ENCODE measurements at places on chromosomes 7 and 10.

GRCh38 chr10:21675157-21675796, 141.2 kb downstream of the MLLT10 start:
- DNase-seq, result no peak

DNA sequence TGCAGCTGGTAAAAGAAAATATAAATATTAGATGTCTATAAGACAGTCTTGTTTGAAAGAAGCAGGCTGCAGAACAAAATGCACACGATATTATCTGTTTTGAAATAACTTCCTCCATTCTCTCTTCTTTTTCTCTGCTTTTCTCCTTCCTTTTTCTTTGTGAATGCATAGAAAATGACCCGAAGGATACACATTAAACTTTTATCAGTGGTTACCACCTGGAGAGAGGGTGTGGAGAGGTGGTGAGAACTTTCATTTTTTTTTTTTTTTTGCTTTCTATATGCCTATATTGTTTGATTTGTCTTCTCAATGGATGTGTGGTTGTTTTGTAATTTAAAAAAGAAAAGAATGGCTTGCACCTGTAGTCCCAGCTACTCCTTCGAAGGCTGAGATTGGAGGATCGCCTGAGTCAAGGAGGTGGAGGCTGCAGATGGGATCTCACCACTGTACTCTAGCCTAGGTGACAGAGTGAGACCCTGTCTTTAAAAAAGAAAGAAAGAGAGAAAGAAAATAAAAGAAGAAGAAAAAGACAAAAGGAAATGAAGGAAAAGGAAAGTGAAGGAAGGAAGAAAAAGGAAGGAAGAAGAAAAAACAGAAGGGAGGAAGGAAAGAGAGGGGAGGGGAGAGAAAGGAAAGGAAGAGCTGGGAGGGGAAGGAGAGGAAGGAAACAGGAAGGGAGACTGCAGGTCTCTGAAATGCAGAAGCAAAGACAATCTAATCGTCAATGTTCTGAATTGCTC, 64.4 kb downstream of the SAMD9 start:
- DNase-seq, result no peak

- no peak for DNase-seq
Measured at GRCh38 chr10:16648366-16648765, 126.7 kb upstream of the C1QL3 start.

- DNase-seq, result no peak
Measured at GRCh38 chr7:3005257-3005656, 38.4 kb downstream of the CARD11 start.

DNA sequence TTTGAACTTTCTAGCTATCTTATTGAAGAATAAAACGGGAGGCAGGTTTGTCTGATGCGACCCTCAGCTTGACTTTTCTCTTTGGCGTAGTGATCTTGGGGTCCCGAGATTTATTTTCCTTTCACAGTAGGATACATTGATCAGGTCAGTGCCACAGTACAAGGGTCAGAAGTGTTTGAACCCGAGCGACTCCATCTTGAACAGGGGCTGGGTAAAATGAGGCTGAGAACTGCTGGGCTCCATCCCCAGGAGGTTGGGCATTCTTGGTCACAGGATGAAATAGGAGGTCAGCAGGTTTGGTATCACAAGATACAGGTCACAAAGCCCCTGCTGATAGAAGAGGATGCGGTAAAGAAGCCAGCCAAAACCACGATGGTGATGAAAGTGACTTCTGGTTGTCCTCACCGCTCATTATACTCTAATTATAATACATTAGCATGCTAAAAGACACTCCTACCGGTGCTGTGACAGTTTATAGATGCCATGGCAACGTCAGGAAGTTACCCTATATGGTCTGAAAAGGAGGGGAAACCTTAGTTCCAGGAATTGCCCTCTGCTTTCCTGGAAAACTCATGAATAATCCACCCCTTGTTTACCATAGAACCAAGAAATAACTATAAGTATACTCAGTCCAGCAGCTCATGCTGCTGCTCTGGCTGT, 3.0 kb upstream of the TECPR1 start:
- no peak for DNase-seq

GRCh38 chr10:7410301-7410861, 453 bp downstream of the SFMBT2 start:
- DNase-seq, result no peak

GRCh38 chr10:120541984-120542383, 85.0 kb downstream of the PLPP4 start:
- DNase-seq, result no peak

GRCh38 chr7:2289111-2289586, 25.1 kb downstream of the SNX8 start:
- DNase-seq, result no peak

GRCh38 chr10:25300073-25300472, 125.3 kb downstream of the GPR158 start:
- no peak for DNase-seq

All from T follicular helper cell (primary cell).